Cortex of kidney (tissue), 1 donor: ENCODE measurements at places on chromosomes 11 and 22.

DNA sequence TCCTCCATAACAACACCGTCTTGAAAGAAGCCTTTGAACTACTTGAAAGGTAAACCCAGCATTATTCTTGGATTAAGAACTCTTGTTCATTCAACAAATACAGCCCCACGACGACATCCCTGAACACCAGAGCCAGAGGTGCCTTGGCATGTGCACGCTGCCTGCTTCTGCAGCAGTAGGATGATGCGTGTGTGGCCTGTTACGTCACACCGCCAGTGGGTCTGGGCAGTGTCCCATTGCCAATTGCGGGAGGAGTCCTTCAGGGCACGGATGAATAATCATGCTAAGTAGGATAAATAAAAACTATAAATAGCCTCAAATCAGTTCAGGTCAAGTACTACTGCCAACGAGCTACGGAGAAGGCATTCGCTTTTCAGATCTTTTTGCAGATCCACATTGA, 380.5 kb downstream of the SHANK2 start:
- no peak for DNase-seq

DNA sequence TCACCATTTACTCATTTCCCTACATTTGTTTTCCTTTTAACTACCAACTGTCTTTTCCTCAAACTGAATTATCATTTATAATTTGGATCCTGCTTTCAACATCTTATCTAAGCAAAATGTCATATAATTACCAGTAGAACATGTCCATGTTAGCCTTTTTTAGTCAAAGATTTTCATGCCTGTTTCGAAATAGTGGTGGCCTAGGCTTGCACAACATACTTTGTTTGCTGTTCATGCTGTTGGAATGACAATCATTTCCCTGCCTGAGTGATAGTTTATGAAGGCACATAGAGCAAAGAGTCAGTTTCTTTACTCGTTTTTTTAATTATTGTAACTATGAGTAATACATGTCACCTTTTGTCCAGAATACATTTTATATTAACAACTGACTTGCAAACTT, 144.3 kb upstream of the ANO3 start:
- no peak for DNase-seq

DNA sequence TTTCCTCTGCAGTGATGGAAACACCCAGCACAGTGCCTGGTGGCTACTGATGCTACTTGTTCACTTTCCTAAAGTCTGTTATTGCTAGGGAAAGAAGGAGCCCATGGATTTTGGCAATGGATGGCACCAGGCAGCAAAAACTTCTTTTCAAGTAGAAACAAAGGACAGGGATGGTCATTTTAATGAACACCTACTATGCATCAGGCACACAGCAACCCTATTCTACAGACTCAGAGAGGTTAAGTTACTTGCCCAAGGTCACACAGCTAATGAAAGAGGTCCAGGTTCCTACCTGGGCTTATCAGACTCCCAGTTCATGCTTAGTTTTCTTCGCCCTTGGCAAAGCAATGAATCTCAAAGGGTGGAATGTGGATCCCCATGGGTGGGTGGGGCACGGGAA, 36.9 kb upstream of the CD82 start:
- DNase-seq = no peak

DNA sequence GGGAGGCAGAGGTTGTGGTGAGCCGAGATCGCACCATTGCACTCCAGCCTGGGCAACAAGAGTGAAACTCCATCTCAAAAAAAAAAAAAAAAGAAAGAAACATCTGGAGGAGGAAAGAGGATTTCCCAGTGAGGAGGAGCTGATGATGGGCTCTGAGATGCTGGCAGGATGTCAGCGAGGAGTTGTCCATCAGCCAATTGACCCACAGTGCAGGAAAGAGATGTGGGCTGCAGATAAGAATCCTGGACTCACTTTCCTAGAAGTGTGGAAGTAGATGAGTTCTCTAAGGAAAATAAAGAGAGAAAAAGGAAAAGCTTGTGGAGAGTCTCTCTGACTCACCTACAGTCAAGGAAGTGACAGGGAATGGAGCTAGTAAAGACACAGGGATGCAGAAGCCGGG, 9.7 kb downstream of the IZUMO1R start:
- DNase-seq = no peak

GRCh38 chr11:58719406-58720117, 12.2 kb downstream of the GLYAT start:
- no peak for DNase-seq

GRCh38 chr11:38448284-38448683, 1850.2 kb upstream of the RAG2 start:
- no peak for DNase-seq

DNA sequence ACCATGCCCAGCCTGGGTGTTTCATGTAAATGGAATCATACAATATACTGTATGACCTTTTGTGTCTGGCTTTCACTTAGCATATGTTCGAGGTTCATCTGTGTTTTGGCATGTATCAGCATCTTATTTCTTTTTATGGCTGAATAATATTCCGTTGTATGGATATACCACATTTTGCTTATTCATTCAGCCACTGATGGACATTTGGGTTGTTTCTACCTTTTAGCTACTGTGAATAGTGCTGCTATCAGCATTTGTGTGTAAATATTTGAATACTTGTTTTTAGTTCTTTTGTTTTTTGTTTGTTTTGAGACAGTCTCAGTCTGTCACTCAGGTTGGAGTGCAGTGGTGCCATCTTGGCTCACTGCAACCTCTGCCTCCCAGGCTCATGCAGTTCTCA, 35.7 kb downstream of the KDM2A start:
- no peak for DNase-seq
